ENCODE measurements at places on chromosomes 12 and 14.

GRCh38 chr14:36443374-36443773 is 76.7 kb downstream of the NKX2-1 start:
- DNase-seq: no peak

- no peak for DNase-seq
Observed at GRCh38 chr14:94043111-94043755, 17.1 kb downstream of the OTUB2 start.

DNA sequence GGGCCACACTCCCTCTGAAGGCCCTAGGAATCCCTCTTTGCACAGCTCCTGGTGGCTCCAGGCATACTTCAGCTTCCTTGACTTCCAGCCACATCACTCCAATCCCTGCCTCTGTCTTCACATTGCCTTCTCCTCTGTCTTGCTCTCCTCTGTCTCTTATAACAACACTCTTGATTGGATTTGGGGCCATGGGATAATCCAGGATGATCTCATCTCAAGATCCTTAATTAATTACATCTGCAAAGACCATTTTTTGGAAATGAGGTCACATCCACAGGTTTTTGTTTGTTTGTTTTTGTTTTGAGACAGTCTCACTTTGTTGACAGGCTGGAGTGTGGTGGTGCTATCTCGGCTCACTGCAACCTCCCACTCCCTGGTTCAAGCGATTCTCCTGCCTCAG is 88.7 kb downstream of the TMTC1 start:
- DNase-seq: no peak

- DNase-seq: no peak
Observed at GRCh38 chr12:84329938-84330337, 582.7 kb downstream of the SLC6A15 start.

DNA sequence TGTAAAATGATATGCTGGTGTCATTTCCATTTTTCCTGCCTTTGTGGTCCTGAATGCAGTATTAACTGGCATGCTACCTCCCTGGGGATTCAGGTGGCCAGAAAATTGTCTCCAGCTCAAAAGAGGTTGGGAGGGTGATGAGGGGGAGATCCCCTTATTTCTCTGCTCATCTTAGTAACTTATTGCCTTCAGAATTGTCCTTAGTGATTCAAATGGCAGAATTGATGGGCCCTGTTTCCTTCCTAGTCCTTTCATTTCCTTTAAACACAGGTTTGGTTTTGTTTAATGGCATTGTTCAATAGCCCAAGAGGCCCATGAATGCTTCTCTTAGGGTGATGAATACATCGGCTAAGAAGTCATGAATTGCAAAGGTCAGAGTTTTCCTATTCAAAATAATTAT is 207.0 kb downstream of the SLC41A2 start:
- no peak for DNase-seq

DNA sequence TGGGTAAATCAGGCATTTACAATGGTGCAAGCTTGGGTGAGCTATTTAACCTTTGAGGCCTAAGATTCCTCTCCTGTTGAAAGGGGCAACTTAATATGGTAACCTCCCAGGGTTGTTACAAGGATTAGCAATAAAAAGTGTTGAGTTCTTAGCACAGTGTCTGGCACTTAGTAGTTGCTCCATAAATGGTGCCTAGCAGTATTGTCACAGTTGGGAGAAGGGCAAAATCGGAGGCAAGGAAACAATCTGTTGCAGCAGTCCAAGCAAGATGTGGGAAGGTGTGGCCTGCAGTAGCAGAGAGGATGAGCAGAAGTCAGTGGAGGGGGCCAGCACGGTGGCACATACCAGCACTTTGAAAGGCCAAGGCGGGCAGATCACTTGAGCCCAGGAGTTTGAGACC is 7.3 kb upstream of the SP7 start:
- no peak for DNase-seq

- no peak for DNase-seq
Observed at GRCh38 chr12:86613311-86613710, 357.1 kb upstream of the MGAT4C start.

DNA sequence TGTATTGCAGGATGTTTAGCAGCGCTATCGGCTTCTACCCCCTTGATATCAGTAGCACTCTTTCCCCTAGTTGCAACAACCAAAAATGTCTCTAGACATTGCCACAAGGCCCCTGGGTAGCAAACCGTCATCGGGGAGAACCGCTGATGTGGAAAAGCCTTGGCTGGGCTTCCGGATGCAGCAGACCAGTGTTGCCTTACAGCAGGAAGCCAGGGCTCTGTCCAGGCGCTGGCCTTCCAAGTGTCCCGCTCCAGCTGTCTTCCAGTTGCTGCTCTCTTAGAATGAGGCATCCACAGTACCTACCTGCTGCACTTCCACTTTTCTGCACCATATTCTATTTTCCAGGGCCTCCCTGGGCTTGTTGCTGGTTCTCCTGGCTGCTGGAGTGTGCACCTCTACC is 22.6 kb upstream of the SLC10A1 start:
- no peak for DNase-seq

- no peak for DNase-seq
Observed at GRCh38 chr12:67748743-67749040, 100.1 kb downstream of the DYRK2 start.

Data from activated CD4-positive, CD25-positive, alpha-beta regulatory T cell (primary cell).